Astrocyte (in vitro differentiated cells and primary cell): ENCODE measurements at places on chromosomes 3 and 15.

DNA sequence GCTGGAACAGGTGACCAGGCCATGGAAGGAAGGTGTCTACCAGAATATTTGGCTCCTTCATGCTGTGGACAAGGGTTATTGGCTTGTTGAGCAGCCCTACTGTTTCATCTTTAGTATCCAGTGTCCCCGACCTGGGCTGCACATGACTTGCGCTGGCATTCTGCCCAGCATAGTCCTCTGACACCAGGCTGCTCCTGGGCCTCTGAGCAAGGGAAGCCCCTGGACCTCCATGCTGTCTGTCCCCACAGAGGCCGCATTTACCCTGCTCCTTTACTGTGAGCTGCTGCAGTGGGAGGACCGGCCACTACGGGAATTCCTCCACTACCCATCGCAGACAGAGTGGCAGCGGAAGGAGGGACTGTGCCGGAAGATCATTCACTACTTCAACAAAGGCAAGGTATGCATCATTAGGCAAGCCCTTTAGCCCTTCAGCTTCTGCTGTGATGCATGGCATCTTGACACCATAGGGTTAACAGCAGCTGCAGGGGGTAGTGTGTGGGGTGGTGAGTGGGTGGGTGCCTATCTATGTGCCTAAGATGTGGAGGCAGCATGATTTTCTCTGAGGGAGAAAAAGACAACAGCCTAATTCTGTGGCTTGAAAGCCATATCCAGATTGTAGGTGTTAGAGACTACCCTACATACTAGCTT lies 44.0 kb upstream of the MANF start:
- peak; percentile 14 for DNase-seq

- peak; percentile 92 for DNase-seq
Measured at GRCh38 chr3:41317718-41318117, 118.4 kb downstream of the CTNNB1 start.

DNA sequence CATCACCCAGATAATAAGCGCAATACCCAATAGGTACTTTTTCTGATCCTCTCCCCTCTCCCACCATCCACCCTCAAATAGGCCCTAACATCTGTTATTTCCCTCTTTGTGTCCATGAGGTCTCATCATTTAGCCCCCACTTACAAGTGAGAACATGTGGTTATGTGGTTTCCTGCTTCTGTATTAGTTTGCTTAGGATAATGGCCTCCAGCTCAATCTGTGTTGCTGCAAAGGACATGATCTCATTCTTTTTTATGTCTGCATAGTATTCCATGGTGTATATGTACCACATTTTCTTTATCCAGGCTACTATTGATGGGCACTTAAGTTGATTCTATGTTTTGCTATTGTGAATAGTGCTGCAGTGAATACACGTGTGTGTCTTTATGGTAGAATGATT lies 165.4 kb downstream of the MBNL1 start:
- DNase-seq = no peak

GRCh38 chr15:58137686-58138085 lies 495 bp upstream of the AQP9 start:
- DNase-seq = no peak

DNA sequence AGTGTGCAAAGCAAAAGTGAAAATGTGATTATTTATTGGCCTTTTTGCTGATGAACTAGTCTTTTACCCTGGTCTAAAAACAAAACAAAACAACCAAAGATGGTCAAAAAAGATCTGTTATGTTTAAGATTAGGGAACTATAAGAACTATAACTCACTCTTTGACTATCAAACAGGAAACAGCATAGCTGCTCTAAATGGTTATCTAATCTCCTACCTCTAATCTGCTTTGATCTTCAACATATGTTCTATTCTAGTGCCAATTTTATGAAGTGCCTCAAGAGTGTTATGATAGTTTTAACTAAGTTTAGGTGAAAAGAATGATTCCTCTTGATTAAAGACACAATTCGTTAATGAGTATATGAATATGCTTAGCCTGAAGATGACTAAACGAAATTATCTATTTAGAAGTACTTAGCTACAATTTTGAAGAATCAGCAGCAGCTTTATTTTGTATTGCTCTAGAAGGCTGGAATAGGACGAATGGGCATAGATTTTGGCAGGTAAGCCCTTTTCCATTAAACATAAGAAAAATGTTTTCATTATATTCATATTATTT lies 46.0 kb downstream of the SETD2 start:
- DNase-seq = no peak

DNA sequence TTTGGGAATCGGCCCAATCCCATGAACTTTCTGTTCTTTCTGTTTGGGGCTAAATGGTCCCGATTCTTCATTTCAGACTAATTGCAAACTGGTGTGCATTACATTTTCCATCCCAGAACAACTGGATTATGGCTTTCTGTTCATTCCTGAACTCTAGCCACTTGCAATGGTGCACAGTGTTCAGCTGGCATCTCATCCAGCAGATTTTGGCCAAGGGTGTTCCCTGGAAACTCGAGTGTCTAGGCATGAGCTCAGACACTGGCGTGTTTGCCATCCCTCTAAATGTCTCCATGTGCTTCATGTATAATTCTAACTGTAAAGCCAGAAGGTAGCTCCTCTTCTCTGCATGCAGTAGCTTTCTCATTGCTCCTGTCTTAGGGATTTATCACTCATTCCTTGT lies 97.1 kb upstream of the MYZAP start:
- DNase-seq = no peak

- no peak for DNase-seq
Measured at GRCh38 chr3:57484563-57484962, 59.6 kb downstream of the DNAH12 start.

GRCh38 chr3:142866841-142867631 lies 21.8 kb downstream of the PCOLCE2 start:
- no peak for DNase-seq

GRCh38 chr3:49295489-49296058 lies 18.5 kb upstream of the C3orf62 start:
- DNase-seq = no peak

- DNase-seq = no peak
Measured at GRCh38 chr15:71743861-71744382, 66.4 kb upstream of the NR2E3 start.

DNA sequence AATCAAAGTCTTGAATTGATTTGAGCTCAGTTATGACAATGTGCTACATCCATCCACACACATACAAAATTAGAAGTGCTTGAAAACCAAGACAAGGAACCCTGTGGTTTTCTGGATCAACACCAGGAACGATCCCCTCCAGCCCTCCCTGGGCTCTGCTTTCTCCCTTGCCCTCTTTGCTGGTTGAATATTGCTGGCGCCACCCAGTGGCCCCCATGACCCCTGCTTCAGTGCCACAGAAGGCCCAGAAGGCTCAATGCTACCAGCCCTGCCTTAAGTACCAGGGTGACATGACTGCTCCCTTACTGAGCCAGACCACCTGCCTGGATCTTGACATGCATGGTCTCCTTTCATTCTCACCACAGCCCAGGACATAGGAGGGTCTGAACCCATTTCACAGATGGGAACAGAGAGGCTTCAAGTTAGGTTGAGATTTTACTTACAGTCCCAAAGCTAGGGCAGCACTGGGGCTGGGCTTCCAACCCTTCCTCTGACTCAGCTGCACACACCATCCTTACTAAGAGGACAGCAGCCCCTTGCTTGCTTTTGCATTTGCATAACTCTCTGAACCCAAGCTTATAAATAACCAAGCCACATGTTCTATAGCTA lies 15.0 kb downstream of the IL12A start:
- DNase-seq = peak; percentile 13

DNA sequence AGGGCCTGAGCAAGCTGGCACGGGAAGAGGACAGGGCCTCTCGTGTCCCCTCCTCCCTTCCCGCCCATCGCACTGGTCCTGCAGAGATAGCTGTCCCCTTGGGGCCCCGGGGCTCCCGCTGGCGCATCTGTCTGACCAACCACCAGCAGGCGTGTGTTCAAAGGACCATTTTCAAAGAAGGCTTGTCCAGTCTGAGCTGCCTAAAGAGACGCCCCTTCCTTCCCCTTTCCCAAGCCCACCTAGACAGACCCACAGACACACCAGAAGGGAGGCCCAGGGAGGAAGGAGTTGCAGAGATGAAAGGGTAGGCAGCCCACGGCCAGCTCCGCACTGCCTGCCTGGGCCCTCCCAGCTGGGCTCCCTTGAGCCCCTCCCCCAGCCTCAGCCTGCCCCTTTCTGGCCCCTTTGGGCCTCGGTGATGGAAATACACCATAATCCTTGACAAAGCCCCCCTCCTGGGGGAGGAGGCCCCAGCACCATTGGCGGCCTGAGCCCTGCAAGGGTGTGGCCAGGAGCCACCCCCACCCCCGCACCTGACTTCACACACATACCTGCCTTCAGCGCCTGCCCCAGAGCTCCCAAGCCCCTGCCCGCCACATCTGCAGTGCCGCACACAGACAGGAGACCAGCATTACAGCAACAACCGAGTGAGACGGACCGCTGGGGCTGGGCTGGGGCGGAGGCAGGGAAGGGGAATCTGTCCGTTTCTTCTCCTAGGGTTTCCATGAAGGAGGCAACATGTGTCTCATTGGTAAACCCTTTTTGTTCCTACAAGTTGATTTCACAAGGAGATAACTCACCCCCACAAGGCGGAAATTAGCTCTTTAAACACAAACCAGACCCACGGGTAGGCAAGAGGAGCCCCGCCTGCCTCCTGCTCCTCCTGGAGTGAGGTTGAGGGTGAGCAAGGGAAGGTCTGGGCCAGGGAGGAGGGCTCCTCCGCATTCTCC lies at the start of gene STRA6:
Gene STRA6 (minus strand): TSS at position 336 of the 950 bp plus-strand sequence. CDS start 520 bp downstream, outside the sequence.
- DNase-seq = peak; percentile 53

DNA sequence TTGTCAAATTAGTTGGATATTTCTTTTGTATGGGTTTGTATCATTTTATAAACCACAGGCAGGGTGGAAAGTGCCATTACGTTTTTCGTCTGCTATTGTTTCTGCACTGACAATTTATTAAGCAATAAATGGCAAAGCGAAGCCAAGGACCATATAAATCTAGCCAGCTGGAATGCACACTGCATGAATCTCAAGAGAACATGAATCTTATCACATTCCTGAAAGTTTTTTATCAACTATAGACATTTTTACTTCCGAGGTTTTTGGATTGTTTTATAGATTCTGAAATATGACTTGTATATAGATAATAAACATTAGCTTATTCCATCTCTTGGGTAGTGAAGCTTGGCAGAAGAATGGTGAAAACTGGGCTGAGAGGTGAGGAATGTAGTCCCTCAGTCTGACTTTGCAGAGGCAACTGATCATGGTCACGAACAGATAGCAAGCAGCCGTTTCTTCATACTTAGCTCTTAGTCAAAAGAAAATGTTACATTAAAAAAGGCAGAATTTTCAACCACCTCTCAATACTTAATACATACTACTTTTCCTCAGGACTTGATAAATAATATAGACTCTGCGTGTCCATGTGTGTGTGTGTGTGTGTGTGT lies 102.7 kb downstream of the OSBPL10 start:
- peak; percentile 74 for DNase-seq

- no peak for DNase-seq
Measured at GRCh38 chr3:129045675-129046036, 14.9 kb upstream of the GP9 start.

DNA sequence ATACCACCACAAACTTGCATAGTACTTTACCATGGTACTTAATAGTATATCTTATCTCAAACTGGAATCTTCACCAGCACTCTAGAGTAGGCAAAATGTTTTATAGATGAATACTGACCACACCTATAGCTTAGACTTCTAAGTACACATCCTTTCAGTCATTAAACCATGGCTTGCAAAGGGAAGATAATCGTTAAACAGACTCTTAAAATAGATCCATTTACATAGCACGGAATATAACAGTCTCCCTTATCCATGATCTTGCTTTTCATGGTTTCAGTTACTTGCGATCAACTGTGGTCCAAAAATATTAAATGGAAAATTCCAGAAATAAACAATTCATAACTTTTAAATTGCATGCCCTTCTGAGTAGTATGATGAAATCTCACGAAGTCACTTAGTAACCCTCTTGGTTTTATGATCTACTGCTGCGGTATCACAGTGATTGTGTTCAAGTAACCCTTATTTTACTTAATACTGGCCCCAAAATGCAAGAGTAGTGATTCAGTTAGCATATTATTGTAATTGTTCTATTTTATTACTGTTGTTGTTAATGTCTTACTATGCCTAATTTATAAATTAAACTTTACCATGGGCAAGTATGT lies 111.4 kb downstream of the HERC1 start:
- DNase-seq = no peak

- DNase-seq = no peak
Measured at GRCh38 chr3:190989218-190989617, 126.7 kb upstream of the GMNC start.

- DNase-seq = no peak
Measured at GRCh38 chr3:9194509-9195184, 54.8 kb downstream of the SRGAP3 start.

GRCh38 chr3:67006460-67006859 lies 8.4 kb downstream of the KBTBD8 start:
- DNase-seq = peak; percentile 61

DNA sequence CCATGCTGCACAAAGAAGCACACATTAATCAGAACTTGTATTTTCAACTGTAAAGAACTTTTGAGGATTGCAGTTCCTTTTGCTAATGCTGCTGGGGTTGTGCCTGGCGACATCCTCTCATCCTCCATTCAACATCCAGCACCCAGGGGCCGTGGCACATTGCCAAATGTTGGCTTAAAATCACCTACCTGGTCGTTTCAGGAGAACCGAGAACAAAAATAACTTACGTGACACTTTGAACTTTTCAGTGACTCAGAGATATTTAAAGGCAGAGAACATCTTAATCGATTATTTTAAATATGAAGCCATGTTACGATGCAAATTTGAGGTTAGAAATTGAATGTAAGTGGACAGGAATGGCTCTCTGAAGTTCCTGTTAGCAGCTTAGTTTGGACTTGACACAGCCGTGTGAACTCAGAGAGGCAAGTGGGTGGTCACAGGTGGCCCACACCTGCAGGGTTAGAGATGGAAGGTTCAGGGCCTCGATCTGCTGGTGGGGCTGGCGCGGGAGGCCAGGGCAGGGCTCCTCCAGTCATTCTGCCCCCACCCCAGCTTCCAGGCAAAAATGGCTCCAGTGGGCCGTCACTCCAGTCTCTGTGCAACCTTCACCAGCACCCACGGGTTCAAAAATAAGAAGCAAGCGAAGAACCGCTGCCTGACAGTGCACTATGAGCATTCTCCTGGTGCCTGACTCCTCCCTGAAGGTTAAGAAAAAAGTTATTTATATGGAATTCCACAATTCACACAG lies 12.2 kb downstream of the LRRK1 start:
- no peak for DNase-seq

DNA sequence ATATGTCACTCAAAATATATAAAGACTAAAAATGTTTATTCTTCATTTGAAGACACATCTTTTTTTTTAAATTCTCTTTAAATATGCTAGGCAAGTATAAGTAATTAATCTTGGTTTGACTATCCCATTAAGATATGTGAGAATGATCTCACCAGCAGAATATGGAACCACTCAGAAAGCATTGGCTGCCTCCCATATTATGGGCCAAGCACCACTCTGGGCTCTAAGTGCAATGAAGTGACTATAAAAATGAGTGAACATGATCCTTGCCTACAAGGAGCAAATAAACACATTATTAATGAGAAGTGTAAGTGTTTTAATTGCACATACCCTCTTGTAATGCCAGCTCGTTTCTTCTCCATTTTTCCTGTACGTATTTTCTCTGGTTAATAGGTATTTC lies 328.5 kb downstream of the NAALADL2 start:
- DNase-seq = peak; percentile 75

GRCh38 chr3:106617276-106617675 lies 748.5 kb upstream of the CBLB start:
- DNase-seq = no peak

GRCh38 chr3:127083778-127084397 lies 101.0 kb downstream of the PLXNA1 start:
- DNase-seq = no peak

- peak; percentile 46 for DNase-seq
Measured at GRCh38 chr15:65055201-65055870, 10.1 kb downstream of the SLC51B start.

- DNase-seq = no peak
Measured at GRCh38 chr3:38376098-38376816, 29.7 kb downstream of the XYLB start.
